ENCODE measurements at places on chromosomes 7 and 10. TPM values are rescaled to one million over a fixed set of nuclear protein-coding genes. Genes with fewer than 3 reads are reported as not detected.

- no peak for DNase-seq
Measured at GRCh38 chr7:118863966-118864365, 639.5 kb downstream of the ANKRD7 start.

- no peak for DNase-seq
Measured at GRCh38 chr7:5649641-5650040, 131.8 kb downstream of the RNF216 start.

GRCh38 chr10:9010093-9010492 is 955.6 kb downstream of the GATA3 start:
- DNase-seq = no peak

DNA sequence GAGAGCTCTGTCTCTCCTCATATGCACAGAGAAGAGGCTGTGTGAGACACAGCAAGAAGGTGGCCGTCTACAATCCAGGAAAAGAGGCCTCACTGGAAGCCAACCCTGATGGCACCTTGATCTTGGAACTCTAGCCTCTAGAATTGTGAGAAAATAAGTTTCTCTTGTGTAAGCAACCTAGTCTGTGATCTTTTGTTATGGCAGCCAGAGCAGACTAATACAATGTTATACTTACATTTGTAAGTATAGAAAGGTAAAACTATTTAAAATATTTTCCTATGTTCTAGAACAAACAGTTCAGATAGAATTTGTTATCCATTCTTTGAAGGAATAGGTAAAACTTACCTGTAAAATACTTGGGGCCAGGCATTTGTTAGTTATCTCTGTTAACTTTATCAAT is 53.3 kb downstream of the LRMDA start:
- DNase-seq = no peak

GRCh38 chr7:122337011-122337410 is 32.5 kb upstream of the FEZF1 start:
- DNase-seq = no peak

The DLX5 gene
- total RNA-seq = not detected

- DNase-seq = peak; percentile 91
Measured at GRCh38 chr7:100509231-100509630, 25.5 kb downstream of the NYAP1 start.

The SCART1 gene
- 0.22 TPM for total RNA-seq

The PTCD1 gene
- total RNA-seq = 4.2 TPM

- DNase-seq = peak; percentile 46
Measured at GRCh38 chr10:59895629-59896116, 10.7 kb downstream of the CCDC6 start.

The ZNF282 gene
- total RNA-seq = 21.4 TPM

DNA sequence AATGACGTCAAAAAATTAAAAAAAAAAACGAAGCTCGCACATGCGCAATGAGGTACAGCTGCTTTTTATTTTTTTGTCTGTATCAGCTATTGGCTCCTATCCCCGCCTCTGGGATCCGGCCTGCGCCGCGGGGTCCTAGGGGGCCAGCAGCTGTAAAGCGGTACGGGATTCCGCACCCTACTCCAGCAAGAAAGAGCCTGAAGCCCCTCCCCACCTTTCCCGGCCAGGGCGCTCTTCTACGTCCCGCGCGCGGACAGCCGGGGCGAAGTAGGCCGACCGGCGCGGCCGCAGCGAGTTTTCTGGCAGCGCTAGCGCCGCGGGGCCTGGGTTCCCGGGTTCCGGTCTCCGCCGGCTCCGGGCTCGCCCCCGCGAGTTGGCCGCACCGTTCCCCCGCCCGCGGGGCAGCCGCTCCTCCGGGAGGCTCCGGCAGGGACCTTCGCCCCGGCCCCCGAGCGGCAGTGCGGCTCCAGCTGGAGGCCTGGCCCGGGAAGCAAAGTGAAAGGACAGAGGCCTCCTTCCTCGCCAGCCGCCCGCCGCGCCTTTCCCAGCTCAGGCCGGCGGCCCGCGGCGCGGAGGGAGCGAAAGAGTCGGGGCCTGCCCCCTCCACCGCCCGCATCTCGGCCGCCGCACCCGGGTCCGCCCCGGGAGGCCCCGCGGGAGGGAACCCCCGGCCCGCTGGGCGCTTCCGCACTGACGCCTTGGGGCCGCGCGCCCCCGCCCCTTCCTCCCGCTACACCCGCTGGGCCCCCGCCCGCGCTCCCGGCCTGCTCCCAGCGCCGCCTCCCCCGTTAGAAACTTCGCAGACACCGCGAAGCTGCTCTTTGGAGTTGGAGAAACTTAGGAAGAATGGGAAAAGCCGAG is 4.7 kb upstream of the SPAG6 start:
- peak; percentile 82 for DNase-seq

- no peak for DNase-seq
Measured at GRCh38 chr10:122344741-122345258, 29.7 kb upstream of the PLEKHA1 start.

DNA sequence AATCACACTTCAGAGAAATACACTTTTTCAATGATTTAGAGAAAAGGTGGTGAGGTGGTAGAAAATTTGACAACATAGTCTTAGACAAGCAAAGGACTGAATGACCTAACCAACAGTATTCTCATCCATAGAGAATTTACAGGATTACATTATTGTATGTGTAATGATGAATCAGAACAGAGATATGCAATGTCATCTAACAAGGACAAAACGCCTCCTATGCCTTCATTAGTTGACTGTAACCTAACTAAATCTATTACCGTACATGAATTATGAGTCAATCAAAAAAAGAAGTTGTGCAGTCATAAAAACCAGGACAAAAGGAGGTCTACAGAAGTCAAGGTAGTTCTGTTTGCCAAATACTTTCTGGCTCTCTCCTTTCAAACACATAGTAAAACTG is 66.5 kb downstream of the RAB11FIP2 start:
- DNase-seq = peak; percentile 35

The AKR1D1 gene
- not detected for total RNA-seq

The CARD11 gene
- total RNA-seq = 3.1 TPM

The SSC4D gene
- 0.22 TPM for total RNA-seq

The SLC13A4 gene
- total RNA-seq = not detected
